ENCODE measurements at places on chromosomes 11 and 22.

DNA sequence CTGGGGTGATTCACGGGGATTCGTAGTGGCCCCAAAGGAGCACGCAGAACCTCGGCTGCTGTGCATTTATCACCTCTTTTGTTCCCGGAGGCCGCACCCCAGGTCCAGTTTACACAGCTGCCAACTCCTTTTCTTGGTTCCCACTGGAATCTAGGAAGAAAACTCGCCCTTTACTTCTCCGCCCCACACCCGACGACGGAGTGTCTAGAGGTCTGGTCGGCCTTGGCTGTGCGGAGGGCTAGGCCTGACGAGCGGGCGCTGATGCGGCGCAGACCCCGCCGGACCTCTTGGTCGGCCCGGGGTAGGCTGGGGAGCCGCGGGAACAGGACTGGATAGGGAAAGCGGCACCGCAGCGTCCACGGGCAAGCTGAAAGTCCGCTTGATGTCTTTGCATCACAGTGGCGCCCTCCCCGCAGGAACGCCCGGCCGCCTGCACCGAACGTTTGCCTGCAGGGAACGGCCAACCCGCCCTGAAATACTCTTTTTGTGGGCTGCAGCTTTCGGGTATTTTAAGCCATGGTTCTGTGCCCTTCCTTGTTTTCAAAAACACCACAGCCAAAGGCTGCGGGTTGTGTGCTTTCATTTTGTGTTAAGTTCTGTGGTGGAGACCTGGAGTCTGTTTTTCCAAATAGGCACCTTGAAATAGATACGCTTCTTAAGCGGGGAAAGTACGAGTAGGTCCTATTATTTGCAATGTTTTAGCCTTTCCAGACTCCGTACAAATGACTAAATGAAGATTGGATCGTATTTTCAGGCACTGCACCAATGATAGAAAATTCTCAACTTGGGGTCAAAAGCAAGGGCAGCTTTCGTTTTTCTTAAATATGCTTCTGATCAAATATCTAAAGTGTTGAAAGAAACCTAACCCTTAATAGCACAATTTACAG, 829 bp upstream of the ZBED5 start:
- DNase-seq, result no peak

GRCh38 chr11:34546511-34547209, 33.1 kb upstream of the ELF5 start:
- DNase-seq, result no peak

- DNase-seq, result no peak
These were observed 10.3 kb upstream of the PHF21B start for GRCh38 chr22:45019861-45020655.

- DNase-seq, result no peak
These were observed 2.6 kb downstream of the PDE3B start for GRCh38 chr11:14645985-14646900.

- no peak for DNase-seq
These were observed 54.7 kb downstream of the CDKN1C start for GRCh38 chr11:2830886-2831285.

DNA sequence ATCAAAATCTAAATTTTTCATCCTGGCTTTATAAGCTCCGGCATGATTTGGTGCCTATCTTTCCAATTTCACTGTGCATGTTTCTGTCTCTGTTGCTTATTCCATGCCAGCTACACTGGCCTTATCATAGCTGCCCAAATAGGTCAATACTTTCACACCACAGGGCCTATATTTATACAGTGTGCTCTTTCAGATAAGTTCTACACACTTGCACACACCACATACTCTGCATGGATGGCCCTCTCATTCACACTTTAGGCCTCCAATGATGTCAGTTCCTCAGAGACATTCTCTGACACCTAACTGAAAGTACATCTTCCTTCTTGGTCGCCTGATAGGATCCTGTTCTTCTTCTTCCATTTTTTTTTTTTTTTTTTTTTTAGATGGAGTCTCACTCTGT, 7.0 kb downstream of the ALG8 start:
- DNase-seq, result no peak

DNA sequence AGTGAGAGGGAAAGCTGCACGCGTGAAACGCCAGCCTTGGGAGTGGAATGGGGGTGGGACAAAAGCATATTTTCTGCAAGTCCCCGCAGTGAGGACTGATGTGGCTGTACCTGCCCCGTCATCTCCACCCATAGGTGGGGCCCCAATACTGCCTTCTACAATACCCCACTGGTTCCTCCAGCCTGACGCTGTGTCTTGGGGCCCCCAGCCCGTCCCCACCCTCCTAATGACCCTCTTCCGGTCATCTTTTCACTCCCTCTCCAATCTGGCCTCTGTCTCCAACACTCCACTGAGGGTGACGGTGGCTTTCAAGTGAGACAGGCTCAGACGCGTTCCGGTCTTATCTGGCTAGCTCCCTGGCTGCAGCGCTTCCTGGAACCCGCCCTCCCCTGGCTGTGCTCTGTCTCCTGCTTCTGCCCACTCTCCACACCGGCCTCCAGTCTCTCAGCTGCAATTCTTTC, 104.2 kb downstream of the MICAL3 start:
- no peak for DNase-seq

GRCh38 chr11:26287067-26287518, 44.8 kb upstream of the ANO3 start:
- no peak for DNase-seq

- DNase-seq, result no peak
These were observed 4.2 kb downstream of the SGSM1 start for GRCh38 chr22:24810043-24810749.

Data from stimulated activated CD8-positive, alpha-beta memory T cell treated with anti-CD3 and anti-CD28 coated beads, Interleukin-4, amount 100 ng/mL, for 4 hours (primary cell).